Activated CD8-positive, alpha-beta memory T cell treated with anti-CD3 and anti-CD28 coated beads for 4 hours (primary cell): ENCODE measurements at places on chromosomes 2 and 18.

DNA sequence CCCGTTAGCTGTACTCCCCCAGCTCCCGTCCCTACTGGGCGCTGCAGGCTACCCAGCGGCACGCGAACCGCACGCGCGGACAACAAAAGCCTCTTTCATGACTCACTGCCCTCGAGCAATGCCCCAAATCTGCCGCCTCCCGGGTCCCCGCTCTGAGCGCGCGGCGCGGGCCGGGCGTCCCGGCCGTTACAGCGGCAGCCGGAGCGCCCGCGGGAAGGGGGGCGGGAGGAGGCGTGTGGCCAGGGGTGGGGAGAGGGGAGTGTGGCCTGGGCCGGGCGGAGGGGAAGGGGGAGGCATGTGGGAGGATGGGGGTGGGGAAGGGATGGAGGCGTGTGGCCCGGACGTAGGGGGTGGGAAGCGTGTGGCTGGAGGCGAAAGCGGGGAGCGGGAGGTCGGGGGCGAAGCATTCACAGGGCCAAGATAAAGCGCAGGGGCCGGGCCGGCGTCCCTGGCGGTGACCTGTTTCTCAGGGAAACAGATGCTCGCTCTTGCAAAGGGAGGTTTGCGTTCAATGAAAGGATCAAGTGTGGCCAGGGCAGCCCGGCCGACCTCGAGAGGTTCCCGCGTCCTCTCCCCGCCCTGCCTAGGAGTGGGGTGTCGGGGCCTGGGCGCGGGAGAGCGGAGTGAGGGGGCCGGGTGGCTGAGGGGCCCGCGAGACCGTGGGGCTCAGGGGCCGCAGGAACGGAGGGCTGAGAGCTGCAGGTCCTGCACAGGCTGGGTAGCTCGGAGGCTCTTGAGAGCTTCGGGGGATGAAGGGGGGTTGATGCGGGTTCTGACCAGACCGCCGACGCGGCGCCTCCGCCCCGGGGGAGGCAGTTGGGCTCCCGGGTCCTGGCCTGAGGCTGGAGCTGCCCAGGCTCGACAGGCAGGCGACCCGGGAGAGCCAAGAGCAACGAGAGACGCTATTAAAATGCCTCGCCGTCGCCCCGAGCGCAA, 3.5 kb upstream of the NEUROD1 start:
- DNase-seq: no peak

DNA sequence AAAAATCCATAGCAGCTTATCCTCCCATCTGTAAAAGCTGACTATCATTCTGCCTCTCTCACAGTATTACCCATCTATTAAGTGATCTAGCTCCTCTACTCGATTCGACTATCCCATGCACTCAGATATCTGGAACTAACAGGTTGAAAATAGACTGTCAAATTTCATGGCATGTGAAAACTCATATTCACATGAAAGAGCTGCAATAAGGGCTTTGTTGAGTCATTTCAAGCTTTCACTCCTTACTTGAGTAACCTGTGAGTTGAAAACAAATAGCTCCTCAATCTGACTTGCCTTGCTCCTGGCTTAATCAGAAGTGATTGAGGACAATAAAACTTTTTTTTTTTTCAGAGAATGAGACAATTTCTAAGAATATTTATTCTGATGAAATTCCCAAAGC, 192.4 kb upstream of the ERBB4 start:
- no peak for DNase-seq

DNA sequence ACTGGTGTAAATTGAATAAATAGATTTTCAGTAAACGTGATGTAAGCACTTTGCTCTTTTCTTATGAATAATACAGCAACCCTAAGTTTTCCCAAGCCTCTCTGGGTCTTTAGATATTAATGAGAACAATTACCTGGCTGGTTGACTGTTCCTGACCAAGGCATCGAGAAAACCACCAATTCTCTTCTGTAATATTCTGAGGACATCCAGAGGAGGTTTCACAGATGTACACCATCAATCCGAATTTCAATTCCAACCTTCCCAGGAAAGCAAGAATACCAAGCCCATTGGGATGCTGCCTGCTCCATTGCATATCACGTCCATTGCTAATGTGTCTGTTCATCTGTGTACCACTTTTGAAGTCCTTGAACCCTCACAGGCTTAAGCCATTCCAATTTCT, 571.8 kb downstream of the NUP35 start:
- no peak for DNase-seq

DNA sequence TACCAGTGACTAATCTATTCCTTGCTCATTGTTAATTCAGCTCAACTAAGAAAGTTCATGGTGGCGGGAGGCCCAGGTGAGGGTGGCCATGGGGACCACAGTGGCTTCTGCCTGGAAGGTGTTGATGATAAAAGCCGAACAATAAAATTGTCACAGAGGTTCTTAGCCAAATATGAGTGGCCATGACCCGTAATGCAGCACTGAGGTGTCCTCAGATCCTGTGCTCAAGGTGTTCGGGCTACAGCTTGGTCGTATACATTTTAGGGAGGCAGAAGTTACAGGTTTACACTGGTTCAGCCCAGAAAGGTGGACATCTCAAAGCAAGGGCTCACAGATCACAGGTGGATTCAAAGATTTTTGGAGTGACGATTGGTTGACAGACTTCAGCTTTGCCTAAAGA, 98.5 kb upstream of the SNTG2 start:
- DNase-seq: no peak

GRCh38 chr2:239697399-239698164, 296.8 kb upstream of the HDAC4 start:
- no peak for DNase-seq

GRCh38 chr2:53202063-53202462, 565.5 kb upstream of the CHAC2 start:
- DNase-seq: no peak
